Liver (tissue), 10 donors: ENCODE measurements at places on chromosomes 4 and X. TPM values are rescaled to one million over a fixed set of nuclear protein-coding genes. Genes with fewer than 3 reads are reported as not detected.

GRCh38 chrX:14598330-14598729, 69.0 kb downstream of the GLRA2 start:
- no peak overlapping the region for H3K27ac ChIP-seq
- H3K36me3 ChIP-seq, result no peaks in the 10 kb centered on the region
- DNase-seq, result no peak
- H3K4me1 ChIP-seq, result no peaks in the 10 kb centered on the region

DNA sequence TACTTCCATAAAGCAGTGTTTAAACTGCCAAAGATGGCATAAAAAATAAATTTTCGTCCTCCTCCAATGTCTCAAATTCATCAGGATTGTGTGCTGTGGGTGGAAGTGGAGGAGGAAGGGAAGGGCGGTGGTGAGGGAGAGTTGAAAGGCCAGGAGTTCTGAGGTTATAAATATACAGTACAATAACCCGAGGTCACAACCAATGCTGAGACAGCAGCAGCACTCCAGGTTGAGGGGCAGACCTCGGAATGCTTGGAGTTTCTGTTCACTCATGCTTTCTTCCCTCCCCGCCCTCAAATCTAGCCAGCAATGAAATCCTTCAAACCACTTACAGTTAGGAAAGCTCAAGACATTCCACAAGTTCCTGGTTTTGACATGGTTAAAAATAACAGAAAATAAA, 134.0 kb upstream of the SMAD1 start:
- no peaks in the 10 kb centered on the region for H3K27me3 ChIP-seq
- DNase-seq, result no peak
- no peak overlapping the region for H3K4me3 ChIP-seq

GRCh38 chr4:118935819-118936218, 47.2 kb downstream of the SYNPO2 start:
- no peaks in the 10 kb centered on the region for H3K27me3 ChIP-seq
- H3K4me1 ChIP-seq, result no peaks in the 10 kb centered on the region
- DNase-seq, result no peak
- H3K27ac ChIP-seq, result no peak overlapping the region

FREM3 gene
- not detected for polyA plus RNA-seq

SPANXN3 gene
- polyA plus RNA-seq, result not detected

POLN gene
- polyA plus RNA-seq, result 1.3 TPM

DNA sequence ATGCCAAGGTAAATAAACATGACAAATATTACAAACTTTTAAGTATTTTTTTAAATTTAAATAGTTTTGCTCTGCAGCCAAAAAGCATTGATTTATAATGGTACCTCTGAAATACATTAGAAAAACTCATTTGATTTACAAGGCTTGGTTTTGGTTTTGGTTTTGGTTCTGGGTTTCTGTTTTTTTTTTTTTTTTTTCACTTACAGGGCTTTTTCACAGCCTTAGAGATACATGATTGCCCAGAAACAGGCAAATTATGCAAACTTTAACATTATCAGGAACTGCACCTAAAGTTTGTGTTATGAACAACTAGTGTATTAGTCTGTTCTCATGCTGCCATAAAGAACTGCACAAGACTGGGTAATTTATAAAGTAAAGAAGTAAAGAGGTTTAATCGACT, 196.4 kb upstream of the DDX53 start:
- H3K27ac ChIP-seq, result no peak overlapping the region
- no peak for DNase-seq
- H3K4me3 ChIP-seq, result no peak overlapping the region
- no peaks in the 10 kb centered on the region for H3K36me3 ChIP-seq

- peaks cover 13% of the 10 kb centered on the region for H3K4me1 ChIP-seq
- H3K36me3 ChIP-seq, result no peaks in the 10 kb centered on the region
- no peak overlapping the region for H3K27ac ChIP-seq
- DNase-seq, result no peak
- H3K27me3 ChIP-seq, result peaks cover 4% of the 10 kb centered on the region
These were observed 494 bp downstream of the SPOCK3 start for GRCh38 chr4:167233685-167234315.

- H3K36me3 ChIP-seq, result no peaks in the 10 kb centered on the region
- no peak overlapping the region for H3K27ac ChIP-seq
- no peak for DNase-seq
These were observed 45.5 kb upstream of the PRKG2 start for GRCh38 chr4:81260443-81261101.

DNA sequence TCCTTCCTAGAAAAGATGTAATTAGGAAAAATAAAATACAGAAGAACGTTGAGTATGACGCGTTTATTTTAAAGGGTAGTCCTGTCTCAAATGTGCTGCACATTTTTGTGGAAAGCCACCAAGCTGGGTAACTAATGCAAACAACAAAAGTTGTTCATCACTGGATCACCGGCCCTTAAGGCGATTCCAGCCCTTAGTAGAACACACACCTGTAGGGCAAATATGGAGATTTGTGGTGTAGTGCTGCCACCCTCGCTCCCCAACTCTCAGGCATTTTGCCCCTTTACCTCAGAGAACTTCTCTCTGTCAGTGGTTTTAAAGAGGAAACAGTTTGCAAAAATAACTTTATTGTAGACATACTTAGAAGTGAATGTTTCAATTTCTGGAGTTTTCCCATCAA, 1.9 kb downstream of the TBL1X start:
- H3K27ac ChIP-seq, result no peak overlapping the region
- H3K27me3 ChIP-seq, result no peaks in the 10 kb centered on the region
- H3K36me3 ChIP-seq, result no peaks in the 10 kb centered on the region
- H3K4me3 ChIP-seq, result peak overlapping the region; percentile 84
- no peak for DNase-seq

RNF175 gene
- polyA plus RNA-seq, result 0.24 TPM

GRCh38 chr4:11748164-11748872, 319.6 kb upstream of the HS3ST1 start:
- H3K4me3 ChIP-seq, result no peak overlapping the region
- H3K4me1 ChIP-seq, result no peaks in the 10 kb centered on the region
- DNase-seq, result no peak

- no peak for DNase-seq
- no peak overlapping the region for H3K4me3 ChIP-seq
- H3K4me1 ChIP-seq, result no peaks in the 10 kb centered on the region
- H3K36me3 ChIP-seq, result no peaks in the 10 kb centered on the region
- no peak overlapping the region for H3K27ac ChIP-seq
- no peaks in the 10 kb centered on the region for H3K27me3 ChIP-seq
These were observed 244.5 kb upstream of the PITX2 start for GRCh38 chr4:110867251-110867960.

CTAG1A gene
- polyA plus RNA-seq, result not detected

GRCh38 chr4:22515145-22515887, 550 bp downstream of the ADGRA3 start:
- peaks cover 45% of the 10 kb centered on the region for H3K4me1 ChIP-seq
- H3K27me3 ChIP-seq, result no peaks in the 10 kb centered on the region
- no peaks in the 10 kb centered on the region for H3K36me3 ChIP-seq
- peak; percentile 74 for DNase-seq
- H3K27ac ChIP-seq, result peak overlapping the region; percentile 90

- H3K27me3 ChIP-seq, result no peaks in the 10 kb centered on the region
- no peak overlapping the region for H3K4me3 ChIP-seq
- no peak for DNase-seq
- H3K36me3 ChIP-seq, result peaks cover 38% of the 10 kb centered on the region
- H3K27ac ChIP-seq, result no peak overlapping the region
These were observed 88.6 kb downstream of the NFKB1 start for GRCh38 chr4:102589743-102590142.

TACR3 gene
- not detected for polyA plus RNA-seq

GLA gene
- polyA plus RNA-seq, result 14.5 TPM

- DNase-seq, result no peak
- H3K4me1 ChIP-seq, result no peaks in the 10 kb centered on the region
- H3K27ac ChIP-seq, result no peak overlapping the region
These were observed 29.3 kb upstream of the SRPX start for GRCh38 chrX:38249965-38250364.

TMEM35A gene
- polyA plus RNA-seq, result not detected

- DNase-seq, result no peak
- no peaks in the 10 kb centered on the region for H3K36me3 ChIP-seq
- H3K4me3 ChIP-seq, result no peak overlapping the region
- no peaks in the 10 kb centered on the region for H3K4me1 ChIP-seq
These were observed 8.5 kb upstream of the GRIA3 start for GRCh38 chrX:123175366-123176122.

DNA sequence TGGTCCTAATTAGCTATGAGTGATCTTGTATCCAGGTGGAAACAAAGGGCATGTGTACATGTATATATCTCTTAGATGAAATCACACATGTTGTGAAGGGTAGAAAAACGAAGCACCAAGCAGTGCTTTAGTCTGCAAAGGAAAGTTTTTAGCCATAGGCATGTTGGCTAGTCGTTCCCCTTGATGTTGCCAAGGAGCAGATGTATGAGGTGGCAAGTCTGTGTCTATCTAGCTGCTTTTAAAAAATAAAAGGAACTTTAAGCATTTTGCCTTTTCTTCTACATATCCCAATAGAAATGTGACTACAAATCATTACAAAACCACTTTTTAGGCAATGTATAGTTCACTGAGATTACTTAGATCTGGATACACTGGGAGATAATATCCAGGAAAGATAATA, 63.1 kb downstream of the NSUN7 start:
- no peak overlapping the region for H3K4me3 ChIP-seq
- no peaks in the 10 kb centered on the region for H3K4me1 ChIP-seq
- no peaks in the 10 kb centered on the region for H3K27me3 ChIP-seq
- H3K36me3 ChIP-seq, result peaks cover 29% of the 10 kb centered on the region
- no peak for DNase-seq
- peak overlapping the region; percentile 56 for H3K27ac ChIP-seq

- H3K4me1 ChIP-seq, result peaks cover 9% of the 10 kb centered on the region
- H3K4me3 ChIP-seq, result peak overlapping the region; percentile 20
- H3K27me3 ChIP-seq, result no peaks in the 10 kb centered on the region
- H3K36me3 ChIP-seq, result no peaks in the 10 kb centered on the region
- H3K27ac ChIP-seq, result peak overlapping the region; percentile 87
These were observed 10.5 kb downstream of the ACSL1 start for GRCh38 chr4:184815046-184815877.
